Non-pigmented ciliary epithelial cell (primary cell): ENCODE measurements at places on chromosomes 3 and 15.
A peak's percentile ranks its signal among the peaks of the same experiment; 100 is the strongest.

DNA sequence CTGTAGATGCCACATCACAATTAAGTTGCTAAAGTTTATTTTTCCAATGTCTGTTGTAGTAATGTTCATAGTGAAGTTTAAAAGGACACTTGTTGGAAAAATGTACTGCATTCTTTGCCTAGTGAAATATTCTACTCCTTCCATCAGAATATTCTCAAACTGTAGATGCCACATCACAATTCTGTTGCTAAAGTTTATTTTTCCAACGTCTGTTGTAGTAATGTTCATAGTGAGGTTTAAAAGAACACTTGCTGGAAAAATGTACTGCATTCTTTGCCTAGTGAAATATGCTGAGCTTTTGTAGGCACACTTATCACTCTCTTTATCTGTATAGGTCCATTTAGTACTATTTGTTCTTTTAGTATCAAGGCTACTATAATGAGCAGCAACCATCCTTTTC lies 836.1 kb downstream of the NAALADL2 start:
- no peak for DNase-seq

DNA sequence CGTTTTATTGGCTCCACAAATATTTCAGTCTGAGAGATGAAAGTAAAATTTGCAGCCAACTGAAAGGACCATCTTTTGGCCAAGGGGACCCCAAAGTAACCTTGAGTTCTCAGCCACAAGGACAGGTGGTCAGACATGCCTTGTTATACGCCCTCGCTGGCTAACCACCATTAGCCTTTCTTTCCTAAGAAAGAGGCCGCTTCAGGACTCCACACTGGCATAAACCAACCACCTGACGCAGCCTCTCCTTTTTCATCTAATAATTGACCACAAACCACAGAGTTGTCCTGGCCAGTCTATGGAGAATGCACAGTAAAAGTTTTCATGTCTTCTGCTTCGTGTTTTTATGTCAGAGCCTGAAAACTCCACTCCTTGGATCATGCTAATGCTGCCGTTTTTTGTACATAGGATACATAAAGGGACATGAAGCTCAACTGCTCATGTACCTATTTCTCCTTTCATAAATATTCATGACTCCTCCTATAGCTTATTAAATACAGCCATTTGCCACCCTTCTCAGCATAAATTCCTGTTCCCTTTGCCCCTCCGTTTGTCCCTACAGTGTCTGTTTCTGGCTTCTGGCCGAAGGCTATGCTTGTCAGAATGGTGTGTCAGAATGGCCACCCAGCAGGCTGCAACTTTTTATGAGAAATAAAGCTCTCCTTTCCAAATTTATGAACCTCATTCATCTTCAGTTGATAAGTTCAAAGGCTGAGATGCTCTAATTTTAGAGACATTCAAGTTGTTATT lies 374.1 kb upstream of the RBMS3 start:
- no peak for DNase-seq

DNA sequence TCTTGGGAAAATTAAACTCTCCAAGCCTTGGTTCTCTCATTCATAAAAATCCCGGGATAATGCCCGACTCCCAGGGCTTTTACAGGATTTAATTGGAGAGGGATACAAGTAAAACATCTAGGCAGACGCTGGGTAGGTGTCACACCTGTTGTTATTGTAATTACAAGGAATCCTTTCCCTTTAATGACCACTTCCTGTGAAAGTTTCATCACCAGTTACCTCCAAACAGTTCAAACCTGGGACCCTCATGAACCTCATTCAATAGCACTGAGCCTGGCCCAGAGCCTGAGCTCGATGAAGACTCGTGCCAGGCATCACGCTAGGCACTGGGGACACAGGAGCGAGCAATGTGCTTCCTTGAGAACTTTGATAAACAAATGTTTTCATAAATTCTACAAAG lies 2.1 kb upstream of the RYK start:
- no peak for DNase-seq

DNA sequence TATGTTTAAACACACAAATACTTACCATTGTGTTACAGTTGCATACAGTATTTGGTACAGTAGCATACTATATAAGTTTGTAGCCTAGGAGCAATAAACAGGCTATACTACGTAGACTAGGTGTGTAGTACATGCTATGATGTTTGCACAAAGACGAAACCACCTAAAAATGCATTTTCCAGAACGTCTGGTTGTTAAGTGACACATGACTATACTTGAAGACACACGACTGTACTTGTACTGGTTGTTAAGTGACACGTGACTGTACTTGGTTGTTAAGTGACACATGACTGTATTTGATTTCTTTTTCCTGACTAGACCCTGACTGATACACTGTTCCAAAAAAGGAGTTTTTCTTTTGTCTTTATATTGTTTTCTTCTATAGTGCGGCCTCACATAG lies 34.1 kb downstream of the RAB8B start:
- no peak for DNase-seq

- peak; percentile 70 for DNase-seq
These were observed 61.9 kb downstream of the EIF3J start for GRCh38 chr15:44598892-44599291.

GRCh38 chr3:49327485-49327884 lies 12.4 kb downstream of the USP4 start:
- no peak for DNase-seq

DNA sequence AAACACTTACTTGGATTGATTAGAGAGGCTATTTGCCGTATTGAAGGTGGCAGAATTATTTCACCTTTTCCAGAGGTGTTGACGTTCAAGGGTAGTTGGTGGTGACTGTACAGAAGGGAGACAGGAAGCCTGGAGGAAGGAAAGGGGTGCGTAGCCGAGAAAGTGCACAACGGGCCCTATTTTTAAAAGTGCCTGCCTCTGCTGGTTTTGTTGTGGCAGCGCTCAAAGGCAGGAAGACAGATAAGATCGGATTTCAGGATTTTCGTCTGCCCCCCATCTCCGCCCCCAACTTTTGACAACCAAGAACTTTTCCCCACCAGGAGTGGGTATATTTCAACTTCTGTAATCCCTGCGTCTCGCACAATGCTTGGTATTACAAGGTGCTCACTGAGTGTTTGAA lies 38.5 kb downstream of the SMAD3 start:
- no peak for DNase-seq

DNA sequence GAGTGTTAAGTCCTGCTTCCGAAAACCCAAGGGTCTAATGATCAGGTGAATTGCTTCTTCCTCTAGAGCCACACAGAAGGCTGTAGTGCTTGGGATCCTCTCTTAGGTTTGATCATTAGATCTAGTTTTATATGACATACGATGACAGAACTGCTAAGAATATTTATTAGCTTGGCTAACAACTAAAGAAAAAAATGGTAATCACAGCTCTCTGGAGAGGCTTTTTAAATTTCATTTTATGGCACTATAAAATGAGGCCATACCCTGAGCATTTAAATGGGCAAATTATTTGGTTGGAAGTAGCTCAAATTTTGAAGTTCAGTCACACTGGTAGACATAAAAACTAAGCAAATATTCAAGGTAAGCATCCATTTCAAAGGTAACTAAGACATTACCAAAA lies 482.5 kb upstream of the WNT5A start:
- DNase-seq, result no peak

- no peak for DNase-seq
These were observed 490 bp upstream of the ALAS1 start for GRCh38 chr3:52197499-52197841.

DNA sequence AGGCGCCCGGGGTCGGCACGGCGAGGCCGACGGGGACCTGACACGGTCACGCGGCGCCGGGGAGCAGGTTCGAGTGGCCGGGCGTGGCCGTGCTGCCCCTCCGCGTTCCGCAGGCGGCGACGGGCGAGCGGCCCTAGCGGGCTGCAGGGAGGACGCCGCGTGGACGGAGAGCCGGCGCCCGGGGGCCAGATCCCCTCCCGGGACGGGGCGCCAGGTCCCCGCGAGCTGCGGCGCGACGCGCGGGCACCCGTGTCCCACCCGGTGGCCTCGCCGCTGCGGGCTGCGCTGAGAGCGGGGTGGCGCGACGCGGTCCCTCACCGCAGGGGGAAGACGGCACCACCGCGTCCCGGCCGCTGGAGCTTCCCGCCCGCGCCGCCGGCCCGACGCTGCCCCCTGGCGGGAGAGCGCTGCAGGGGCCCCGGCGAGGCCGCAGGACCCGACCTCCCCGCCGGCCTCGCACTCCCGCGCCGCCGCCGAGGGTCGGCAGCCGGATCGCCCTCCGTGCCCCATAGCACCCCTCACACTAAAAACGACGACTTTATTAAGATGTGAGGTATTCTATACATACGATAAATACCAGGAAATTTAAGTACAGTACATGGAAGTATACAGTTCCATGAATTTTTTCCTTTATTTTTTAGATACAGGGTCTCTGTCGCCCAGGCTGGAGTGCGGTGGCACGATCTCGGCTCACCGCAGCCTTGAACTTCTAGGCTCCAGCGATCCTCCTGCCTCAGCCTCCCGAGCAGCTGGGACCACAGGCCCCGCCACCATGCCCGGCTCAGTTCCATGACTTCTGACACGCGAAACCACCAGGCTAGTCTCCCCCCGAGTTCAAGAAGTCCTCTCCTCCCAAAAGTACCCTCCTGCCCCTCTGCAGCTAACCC lies 1.3 kb upstream of the PIGZ start:
- no peak for DNase-seq

DNA sequence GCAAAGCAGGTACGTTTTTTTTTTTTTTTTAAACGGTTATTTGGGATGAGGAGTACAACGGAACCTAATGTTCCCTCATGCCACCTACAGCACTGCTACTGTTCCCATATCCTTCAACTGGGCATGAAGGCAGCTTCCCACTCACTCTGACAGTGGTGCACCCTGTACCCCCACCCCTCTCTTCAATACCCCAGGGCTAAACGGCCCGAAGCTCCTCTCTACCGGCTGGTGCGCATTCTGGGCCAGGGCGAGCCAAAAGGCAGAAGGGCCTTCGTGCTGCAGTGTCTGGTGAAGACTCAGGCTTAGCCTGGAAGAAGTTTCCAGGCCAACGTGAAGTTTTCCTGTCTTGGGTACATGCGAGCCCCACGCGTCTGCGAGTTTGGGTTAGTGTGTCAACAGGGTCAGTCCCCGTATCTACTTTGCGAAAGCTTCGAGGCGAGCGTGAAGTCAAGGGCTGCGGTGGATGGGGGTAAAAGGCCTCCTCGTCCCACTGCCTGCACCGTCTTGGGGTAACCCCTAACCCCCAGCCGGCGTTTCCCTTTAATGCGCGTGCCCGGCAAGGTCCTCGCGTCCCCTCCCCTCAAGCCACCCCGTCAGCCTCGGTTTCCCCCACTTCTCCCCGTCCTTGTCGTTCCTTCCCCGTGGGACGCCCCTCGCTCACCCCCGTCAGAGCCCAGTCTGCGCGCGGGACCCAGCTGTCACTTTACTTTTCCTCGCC lies 765 bp upstream of the UBE2E2 start:
- DNase-seq, result no peak

GRCh38 chr3:29525254-29525881 lies 244.5 kb downstream of the RBMS3 start:
- no peak for DNase-seq

- DNase-seq, result no peak
These were observed 806 bp downstream of the GOLM2 start for GRCh38 chr15:44289259-44289790.

DNA sequence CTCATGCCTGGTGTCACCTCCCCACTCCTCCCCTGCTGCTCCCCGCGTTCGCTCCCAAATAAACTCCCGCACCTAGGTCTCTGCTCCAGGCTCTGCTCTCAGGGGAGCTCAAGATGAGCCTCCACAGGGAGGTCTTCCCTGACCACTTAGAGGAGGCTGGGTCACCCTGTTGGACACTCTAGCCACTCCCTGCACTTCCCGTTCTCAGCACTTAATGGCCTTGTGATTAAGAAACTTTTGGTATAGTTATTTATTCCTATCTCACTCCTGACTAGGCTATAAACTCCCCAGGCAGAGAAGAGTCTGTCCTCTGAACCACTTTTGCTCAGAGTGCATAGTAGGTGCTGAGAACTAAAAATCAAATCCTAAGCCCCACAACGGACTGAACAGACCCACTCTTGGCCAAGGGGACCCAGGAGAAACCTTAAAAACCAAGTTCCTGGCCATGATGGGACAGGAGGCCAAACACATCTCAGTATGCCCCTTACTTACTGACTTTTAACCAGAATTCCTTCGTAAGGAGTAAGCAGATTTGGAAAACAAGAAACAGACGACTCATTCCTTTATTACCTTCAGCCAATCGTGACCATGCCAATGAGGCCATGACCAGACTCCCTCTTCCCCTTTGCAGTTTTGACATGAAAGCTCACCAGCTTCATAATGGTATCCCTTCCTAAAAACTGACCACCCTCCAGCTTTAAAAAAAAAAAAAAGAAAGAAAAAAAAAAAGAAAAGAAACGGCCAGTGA lies 69.0 kb upstream of the HRH1 start:
- DNase-seq, result no peak

DNA sequence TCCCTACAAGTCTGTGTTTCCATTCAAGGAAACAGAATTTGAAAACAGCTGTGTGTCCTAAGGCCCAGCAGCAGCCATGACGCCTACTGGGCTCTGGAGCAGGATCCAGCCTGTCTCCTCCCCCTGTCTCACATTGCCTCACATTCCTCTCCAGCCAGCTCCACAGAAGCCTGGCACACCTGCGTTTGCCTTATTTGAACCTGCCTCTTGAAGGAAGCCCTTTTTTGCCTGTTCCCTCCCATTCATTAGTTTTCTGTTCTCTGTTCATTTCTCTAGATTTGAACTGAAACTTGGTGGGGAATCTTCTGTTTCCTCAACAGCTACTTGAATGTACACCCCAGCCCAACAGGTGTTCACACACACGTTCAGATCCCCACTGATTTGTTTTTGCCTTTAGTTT lies 890.5 kb downstream of the TUSC7 start:
- DNase-seq, result no peak
